ENCODE measurements at places on chromosomes 12 and 14.

- no peak for DNase-seq
Observed at GRCh38 chr12:19397534-19397933, 41.8 kb upstream of the AEBP2 start.

- DNase-seq, result no peak
Observed at GRCh38 chr12:24996102-24996797, 47.3 kb upstream of the BCAT1 start.

DNA sequence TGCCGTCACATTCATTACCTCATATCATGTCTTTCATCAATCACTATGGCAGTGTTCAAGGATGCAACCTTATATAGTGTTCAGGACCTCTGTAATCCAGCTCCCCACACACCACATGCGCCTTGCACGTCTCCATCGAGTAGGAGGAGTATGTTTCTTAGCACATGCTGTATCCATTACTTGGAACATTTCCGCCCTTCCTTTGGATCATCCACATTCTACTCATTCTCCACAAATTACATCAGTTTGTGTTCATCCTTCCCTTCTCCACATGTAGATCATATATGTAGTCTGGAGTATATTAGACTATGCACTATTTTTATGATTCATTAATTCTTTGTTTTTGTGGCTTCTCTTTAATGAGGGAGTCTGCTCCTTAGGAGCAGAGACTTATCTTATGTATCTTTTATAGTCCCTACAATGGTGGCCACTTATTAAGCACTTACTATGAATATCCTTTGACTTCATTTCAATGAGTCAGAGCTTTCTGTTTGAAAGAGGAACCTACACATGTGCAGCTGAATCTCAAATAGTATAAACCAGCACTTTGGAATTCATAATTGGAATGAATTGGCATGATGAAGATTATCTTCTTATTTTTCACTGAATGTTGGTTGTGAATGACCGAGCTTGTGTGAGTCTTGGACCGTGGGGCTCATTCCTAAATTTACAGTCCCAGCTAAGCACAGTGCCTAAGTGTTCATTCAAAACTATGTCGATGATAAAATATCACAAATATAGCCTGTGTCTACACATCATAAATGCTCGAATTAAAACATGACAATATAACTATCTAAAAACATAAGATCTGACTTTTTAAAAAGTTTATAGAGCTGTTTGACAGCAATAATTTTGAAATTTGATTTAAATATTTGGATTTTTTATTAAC is 30.2 kb upstream of the NPAS3 start:
- DNase-seq, result no peak

- DNase-seq, result no peak
Observed at GRCh38 chr14:58994130-58994529, 194.3 kb upstream of the DAAM1 start.

DNA sequence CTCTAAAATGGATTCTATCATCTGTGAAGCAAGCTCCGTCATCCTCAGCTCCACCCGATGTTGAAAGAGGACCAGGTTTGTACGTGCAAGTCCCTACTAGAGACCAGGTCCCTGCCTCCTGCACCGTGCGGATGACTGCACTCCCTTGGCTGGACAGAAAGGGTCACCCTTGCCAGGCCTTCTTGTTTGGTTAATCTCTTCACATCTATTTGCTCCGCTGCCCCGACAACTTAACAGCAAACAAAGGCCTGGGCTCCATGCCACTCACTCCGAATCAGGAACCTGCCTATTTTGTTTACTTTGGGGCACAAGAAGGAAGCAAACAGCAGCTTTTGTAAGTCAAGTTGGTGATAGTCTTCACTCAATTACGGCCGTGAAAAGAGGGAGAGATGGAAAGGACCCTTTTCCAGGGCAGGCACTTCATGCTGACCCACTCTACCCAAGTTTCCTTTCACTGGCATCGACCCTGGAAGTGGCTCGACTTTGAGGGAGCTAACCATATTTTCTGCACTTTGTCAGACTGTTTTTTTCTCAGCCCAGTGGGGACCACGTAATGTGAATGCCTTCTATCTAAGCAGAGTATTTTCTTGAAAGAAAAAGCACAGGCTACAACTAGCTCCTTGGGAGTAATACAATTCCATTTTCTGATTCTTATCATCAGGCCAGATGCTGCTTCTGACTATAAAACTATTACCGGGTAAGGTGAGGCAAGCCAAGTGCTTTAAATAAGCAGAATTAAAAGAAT is 202.6 kb downstream of the FOXN3 start:
- DNase-seq, result no peak

GRCh38 chr14:29370024-29370423 is 557.6 kb downstream of the PRKD1 start:
- DNase-seq, result no peak

Data from DND-41 (cell line).